T-helper 17 cell (primary cell): ENCODE measurements at places on chromosomes 12 and 14.

GRCh38 chr14:85912141-85912540, 382.2 kb downstream of the FLRT2 start:
- no peak overlapping the region for H3K27ac ChIP-seq
- H3K4me3 ChIP-seq, result no peak overlapping the region
- no peak for DNase-seq
- H3K27me3 ChIP-seq, result peaks cover 14% of the 10 kb centered on the region
- peaks cover 2% of the 10 kb centered on the region for H3K36me3 ChIP-seq

GRCh38 chr14:68127166-68127565, 307.6 kb downstream of the RAD51B start:
- no peaks in the 10 kb centered on the region for H3K4me1 ChIP-seq
- H3K4me3 ChIP-seq, result no peak overlapping the region
- no peak for DNase-seq
- H3K27ac ChIP-seq, result no peak overlapping the region

- H3K4me3 ChIP-seq, result no peak overlapping the region
- H3K27me3 ChIP-seq, result peaks cover 22% of the 10 kb centered on the region
- H3K36me3 ChIP-seq, result no peaks in the 10 kb centered on the region
- DNase-seq, result no peak
- peak overlapping the region; percentile 62 for H3K27ac ChIP-seq
Observed at GRCh38 chr14:20934148-20934762, 21.0 kb upstream of the RNASE2 start.

DNA sequence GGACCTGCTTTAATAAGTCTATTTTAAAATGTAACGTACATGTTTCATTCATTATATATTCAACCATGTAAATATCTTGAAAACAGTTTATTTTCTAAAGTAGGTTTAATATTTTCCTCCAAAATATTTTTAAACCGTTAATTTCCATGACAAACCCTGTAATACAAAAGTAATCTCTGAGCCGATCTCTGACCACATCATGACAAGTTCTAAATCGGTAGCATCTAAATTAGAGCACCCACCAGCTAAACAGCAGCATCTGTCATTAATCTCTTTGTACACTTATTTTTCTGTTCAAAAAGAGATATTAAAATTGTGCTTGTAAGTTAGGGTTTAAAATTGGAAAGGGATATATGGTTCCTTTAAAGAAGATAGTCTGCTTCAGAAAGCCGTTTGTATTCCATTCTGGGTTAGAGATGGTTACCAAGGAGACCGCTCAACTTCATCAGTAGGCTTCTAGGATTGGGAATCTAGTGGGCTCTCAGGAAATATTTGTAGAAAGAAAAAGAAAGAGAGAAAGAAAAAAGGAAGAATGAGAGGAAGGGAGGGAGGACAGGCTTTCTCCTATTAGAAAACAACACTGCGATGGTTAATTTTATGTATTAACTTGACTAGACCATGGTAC, 232.5 kb upstream of the FOXN3 start:
- DNase-seq, result no peak
- no peaks in the 10 kb centered on the region for H3K4me1 ChIP-seq
- H3K4me3 ChIP-seq, result no peak overlapping the region
- no peaks in the 10 kb centered on the region for H3K27me3 ChIP-seq

DNA sequence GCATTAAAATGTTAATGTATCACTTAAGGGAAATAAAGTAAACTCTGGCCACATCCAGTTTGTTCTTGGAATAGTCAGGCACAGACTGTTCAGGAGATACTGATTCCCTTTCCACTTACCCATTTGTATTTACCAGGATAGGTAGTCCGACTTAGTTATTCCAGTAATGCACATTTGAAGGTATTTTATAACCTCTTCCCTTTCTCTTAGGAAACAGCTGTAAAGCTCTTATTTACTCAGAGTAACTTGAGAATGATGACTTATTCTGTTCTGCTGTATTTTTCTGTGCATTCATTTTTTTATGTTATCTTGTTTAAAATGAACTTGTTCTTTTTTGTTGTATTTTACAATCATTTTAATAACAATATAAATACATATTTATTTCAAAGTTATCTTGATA, 78.0 kb downstream of the METTL25 start:
- no peak overlapping the region for H3K4me3 ChIP-seq
- H3K27ac ChIP-seq, result no peak overlapping the region
- peaks cover 11% of the 10 kb centered on the region for H3K36me3 ChIP-seq
- DNase-seq, result no peak
- H3K27me3 ChIP-seq, result no peaks in the 10 kb centered on the region
